ENCODE measurements at places on chromosomes 12 and 14. TPM values are rescaled to one million over a fixed set of nuclear protein-coding genes. Genes with fewer than 3 reads are reported as not detected.

CHST11 gene
- total RNA-seq: 10.0 TPM

TSPAN11 gene
- 6.4 TPM for total RNA-seq

CAPZA3 gene
- not detected for total RNA-seq

DNA sequence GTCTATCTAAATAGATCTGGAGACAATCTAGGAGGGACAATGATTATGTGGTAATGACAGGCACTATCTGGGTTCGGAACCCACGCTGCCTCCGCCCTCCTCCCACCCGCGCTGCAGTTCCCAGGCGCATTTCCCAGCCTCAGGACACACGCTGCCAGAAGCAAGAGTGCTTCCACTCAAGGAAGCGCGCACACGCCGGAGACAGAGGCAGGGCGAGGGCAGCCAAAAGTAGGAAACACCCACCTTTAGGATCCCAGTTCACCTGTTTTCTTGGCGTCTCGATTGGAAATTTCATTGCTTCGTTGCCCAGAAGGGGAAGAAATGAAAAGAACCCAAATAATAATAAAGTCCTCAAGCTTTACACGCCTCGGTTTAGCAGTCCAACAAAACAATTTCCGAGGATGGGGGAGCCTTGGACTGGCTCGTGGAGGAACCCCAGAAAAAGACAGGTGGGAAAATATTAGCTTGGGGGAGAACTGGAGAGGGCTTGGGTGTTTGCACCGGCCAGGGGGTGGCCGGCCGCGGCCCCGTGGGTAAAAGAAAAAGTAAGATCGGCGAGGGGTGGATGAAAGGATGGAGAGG, 474 bp downstream of the KCNK10 start:
- no peak for DNase-seq

DNA sequence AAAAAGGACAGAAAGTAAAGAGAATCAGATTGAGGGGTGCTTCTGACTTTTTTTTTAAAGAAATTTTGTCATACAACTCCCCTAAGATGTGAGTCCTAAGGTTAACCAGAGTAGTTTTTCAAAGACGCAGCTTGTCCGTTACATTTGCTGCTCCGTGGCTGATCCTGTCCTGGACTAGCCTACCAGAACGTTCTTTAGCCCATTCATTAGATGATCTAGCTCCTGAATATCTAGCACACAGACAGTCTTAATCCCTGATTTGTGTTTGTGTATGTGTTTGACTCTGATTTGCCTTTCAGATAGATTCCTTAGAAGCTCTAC, 60.3 kb downstream of the SAMD4A start:
- DNase-seq: no peak
